ENCODE measurements at places on chromosomes 3 and 15.

DNA sequence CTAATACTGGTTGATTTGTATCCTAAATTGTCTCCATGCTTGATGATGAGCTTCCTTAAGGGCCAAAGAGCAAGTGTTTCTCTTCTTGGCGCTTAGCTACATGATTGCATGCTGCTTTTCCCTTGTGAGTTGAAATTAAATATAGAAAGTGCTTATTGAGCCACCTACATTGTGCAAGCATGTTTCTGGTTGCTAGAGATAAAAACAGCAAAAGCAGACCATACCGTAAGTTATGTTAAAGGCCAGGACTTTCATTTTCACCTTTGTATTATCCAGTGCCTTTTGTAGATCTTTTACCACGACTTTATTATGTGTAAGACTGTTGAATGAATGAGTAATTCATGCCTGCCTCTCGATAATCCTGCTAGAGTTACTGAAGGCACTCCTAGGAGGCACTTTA is 41.9 kb upstream of the CCNB2 start:
- no peak for DNase-seq

- DNase-seq: no peak
These were observed 64.6 kb downstream of the STAC start for GRCh38 chr3:36444909-36445308.

- DNase-seq: no peak
These were observed 2.5 kb upstream of the LPP start for GRCh38 chr3:188151438-188151837.

- DNase-seq: no peak
These were observed 179.2 kb downstream of the KCNAB1 start for GRCh38 chr3:156299569-156299968.

DNA sequence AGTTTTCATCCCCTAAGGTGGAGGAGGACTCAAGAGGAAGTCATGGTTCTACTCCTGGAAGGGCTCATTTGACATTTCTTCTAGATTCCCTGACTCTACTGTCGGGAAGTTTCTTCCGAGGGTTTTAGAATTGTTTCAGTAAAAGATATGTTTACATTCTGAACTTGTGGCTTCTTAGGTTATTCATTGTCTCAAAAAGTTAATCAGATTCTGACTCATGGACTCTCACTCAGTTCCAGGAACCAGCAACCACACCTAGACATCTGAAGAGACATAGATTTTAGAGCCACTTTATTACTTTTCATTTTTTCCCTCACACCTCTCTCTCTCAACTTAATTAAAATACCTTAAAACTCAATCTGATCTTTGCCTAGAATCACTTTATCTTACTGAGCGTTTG is 862.6 kb downstream of the AGBL1 start:
- no peak for DNase-seq

GRCh38 chr3:107524841-107525643 is 2.3 kb downstream of the BBX start:
- no peak for DNase-seq

DNA sequence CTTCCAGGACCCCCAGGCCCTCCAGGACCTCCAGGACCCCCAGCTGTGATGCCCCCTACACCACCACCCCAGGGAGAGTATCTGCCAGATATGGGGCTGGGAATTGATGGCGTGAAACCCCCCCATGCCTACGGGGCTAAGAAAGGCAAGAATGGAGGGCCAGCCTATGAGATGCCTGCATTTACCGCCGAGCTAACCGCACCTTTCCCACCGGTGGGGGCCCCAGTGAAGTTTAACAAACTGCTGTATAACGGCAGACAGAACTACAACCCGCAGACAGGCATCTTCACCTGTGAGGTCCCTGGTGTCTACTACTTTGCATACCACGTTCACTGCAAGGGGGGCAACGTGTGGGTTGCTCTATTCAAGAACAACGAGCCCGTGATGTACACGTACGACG is 22.1 kb upstream of the CMSS1 start:
- no peak for DNase-seq

DNA sequence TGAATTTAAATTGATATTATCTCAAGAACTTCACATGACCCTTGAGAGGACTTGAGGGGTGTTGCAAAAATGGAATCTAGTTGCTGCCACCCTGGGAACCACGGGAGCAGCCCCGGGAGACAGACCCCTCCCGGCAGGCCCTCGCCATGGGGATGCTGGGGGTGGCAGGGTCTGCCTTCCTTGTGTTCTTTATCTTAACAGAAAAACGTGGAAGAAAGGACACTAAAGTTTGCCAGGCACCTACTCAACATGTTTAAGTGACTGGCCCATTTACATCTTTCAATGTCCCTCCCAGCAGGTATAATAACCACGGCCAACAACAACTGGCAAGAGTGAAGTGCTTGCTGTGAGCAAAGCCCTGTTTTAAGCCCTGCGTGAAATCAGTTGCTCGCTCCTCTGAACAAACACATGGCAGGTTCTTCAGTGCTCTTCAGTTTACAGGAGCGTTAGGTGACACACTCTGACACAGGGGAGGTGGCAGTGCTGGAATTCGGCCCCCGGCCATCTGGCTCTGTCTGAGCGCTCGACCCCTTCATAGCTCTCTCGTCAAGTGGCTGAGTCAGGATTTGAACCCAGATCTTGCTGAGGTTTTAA is 112.5 kb downstream of the ASB7 start:
- DNase-seq: no peak

DNA sequence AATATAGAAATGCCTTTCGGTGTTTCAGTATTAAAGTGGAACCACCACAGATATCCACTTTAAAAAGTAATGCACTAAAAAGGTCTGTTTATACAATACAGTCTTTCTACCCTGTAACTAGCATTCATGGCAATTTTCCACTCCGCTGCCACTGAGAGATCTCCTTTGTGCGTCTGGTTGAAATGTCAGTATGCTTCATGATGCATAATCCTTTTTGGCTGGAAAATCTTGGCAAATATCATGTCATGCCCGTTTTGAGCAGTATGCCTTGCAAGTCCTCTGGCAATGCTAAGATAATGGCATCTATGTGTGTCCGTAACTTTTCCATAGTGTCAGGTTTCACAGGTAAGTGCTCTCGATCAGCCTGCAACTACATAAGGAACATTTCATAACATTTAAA is 30.8 kb upstream of the ARF4 start:
- DNase-seq: no peak

Data from cortex of kidney (tissue), 1 donor.